ENCODE measurements at places on chromosomes 7 and 10. TPM values are rescaled to one million over a fixed set of nuclear protein-coding genes. Genes with fewer than 3 reads are reported as not detected.

DNA sequence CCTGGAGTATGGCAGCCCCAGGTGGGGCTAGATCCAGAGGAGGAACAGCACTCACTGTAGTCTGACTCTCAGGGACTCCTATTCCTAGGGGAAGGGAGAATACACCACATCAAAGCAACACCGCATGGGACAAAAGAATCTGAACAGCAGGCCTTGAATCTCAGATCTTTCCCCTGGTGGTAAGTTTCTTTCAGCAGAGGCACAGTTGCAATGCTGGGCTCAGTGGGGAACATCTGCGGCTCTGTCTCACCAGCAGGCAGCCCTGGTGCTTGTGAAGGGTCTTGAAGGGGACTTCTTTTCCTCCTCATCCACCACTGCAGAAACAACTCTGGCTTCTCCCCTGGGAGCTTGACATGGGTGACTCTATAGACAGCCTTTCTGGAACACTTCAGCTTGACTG, 111.2 kb upstream of the ARHGAP21 start:
- DNase-seq, result no peak

- DNase-seq, result peak; percentile 30
Measured at GRCh38 chr7:90625562-90625961, 29.4 kb downstream of the CDK14 start.

GRCh38 chr10:11986593-11987216, 55.9 kb downstream of the UPF2 start:
- peak; percentile 88 for DNase-seq

OR2A12 gene
- not detected for polyA plus RNA-seq

DNA sequence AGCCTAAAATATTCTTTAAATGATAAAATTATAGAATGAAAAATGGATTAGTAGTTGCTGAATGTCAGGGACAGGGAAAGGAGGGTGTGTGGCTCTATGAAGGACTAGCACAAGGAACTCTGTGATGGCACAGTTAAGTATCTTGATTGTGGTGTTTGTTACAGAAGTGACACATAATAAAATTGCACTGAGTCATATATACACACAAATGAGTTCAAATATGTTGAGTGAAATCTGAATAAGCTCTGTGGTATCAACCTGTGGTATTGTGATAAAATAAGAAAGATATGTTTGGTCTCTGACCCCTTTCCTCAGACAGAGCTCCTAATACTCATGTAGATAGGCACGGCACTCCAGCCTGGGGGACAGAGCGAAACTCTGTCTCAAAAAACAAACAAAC, 181.5 kb upstream of the TRIM24 start:
- DNase-seq, result no peak

DNA sequence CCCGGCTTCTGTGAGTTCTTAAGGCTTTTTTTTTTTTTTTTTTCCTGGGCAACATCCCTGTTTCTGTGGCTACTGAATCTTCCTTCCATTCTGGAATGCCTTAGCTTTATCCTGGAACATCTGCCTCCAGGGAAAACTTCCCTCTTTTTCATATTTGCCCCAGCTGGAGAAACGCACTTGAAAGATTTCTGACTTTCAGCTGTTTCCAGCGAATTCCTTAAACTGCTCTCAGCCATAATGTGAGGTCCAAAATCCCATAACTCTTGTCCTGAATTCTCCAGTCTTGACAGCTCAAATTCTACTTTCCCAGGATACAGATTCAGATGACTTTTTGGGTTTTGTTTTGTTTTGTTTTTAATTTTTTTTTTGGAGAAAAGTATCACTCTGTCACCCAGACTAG, 263.6 kb upstream of the AUTS2 start:
- no peak for DNase-seq

ZNF804B gene
- not detected for polyA plus RNA-seq

DNA sequence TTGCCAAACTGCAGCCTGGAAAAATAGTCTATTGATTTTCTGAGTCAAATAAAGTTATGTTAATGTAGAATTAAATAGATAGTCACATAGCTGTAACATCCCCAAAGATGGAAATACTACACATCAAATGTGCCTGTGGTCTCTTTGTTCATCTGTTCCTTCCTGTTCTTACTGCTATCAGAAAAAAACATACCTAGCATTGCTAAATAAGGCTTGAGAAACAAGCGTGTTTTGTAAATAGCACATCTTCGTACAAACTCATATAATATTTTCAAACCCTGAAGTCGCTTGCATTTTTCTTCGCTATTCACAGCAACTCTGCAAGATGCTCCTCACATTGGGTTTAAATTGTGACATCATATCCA, 116.1 kb downstream of the KLF6 start:
- DNase-seq, result no peak

RAB19 gene
- not detected for polyA plus RNA-seq

- DNase-seq, result peak; percentile 77
Measured at GRCh38 chr7:75993689-75994387, 557 bp downstream of the TMEM120A start.

DNA sequence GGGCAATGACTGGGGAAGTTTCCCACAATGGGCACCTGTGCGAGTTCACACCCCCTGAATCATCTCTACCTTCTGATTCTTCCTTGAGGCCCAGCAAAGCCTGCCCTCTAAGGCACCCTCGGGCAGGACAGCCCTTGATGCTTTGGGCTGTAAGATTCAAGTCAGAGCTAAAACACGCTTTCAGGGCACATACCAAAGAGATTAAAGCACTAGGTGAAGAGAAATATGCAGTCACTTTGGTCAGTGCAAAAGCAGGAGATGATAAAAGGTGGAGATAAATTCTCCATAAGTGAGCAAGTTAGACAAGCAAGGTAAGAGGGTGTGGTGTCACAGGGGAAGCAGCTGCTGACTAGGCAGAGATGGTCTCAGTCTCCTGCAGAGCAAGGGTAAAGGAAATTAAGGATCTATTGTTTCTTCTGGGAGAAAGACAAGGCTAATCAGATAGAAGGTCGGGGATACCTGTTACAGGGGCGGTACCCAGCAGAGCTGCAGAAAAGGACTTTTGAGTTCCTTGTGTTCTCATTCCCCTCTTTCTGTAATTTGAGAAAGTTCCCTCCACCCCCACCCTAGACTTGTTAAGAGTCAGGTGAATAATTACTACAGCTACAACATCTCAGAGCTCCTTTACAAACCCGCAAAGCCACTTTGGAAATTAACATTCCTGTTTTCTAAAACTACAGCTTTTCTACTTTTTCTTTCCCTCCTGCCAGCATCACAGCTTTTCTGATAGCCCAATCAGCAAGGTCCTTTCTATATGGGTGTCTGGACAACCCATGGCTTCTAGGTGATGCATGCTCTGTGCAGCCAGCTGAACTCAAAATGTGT, 26.4 kb downstream of the PDLIM1 start:
- DNase-seq, result no peak

GRCh38 chr10:75653761-75654160, 222.3 kb downstream of the LRMDA start:
- DNase-seq, result no peak

HMX2 gene
- polyA plus RNA-seq, result not detected

DNA sequence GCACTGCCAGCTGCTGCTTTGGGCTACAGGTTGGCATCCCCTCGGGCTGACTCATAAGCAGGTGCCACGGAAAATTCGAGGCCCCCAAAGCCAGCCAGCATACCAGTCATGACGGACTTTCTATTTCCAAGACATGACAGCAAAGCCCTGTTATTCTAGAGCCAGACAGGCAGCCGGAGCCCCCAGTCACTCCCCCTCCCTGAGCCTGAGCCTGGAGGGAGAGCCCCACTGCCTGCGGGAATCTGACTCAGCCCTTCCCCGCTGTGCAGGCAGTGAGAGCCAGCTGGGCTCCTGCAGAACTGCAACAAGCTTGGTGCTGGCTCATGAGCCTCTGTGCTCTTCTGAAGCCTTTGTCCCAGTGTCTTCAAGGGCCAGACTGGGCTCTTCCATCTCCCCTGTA, 15.8 kb downstream of the BTBD16 start:
- DNase-seq, result peak; percentile 91

- no peak for DNase-seq
Measured at GRCh38 chr10:88187472-88187871, 324.0 kb downstream of the PTEN start.

SLC4A2 gene
- polyA plus RNA-seq, result 59.4 TPM

DNA sequence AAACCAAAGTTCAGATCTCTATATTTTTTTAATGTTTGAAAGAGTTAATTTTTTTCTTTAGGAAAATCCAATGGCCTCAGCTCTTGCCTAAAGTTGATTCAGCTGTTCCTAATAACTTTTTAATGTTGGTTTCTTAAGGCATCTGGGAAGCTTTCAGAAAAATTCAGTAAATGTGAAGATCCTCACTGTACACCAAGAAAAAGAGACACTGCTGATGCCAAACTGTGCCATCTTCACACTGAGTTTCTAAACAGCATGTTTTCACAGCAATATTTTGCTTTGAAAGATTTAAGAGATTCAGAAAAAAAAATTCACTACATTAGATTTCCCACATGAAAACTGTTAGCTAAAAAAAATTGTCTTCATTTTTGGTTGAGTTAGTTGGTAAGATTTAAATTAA, 249.4 kb downstream of the NEBL start:
- DNase-seq, result no peak

GRCh38 chr7:27187475-27188385, 2.7 kb upstream of the HOXA11 start:
- no peak for DNase-seq

- DNase-seq, result peak; percentile 72
Measured at GRCh38 chr7:45915606-45916005, 5.5 kb downstream of the IGFBP3 start.

DNA sequence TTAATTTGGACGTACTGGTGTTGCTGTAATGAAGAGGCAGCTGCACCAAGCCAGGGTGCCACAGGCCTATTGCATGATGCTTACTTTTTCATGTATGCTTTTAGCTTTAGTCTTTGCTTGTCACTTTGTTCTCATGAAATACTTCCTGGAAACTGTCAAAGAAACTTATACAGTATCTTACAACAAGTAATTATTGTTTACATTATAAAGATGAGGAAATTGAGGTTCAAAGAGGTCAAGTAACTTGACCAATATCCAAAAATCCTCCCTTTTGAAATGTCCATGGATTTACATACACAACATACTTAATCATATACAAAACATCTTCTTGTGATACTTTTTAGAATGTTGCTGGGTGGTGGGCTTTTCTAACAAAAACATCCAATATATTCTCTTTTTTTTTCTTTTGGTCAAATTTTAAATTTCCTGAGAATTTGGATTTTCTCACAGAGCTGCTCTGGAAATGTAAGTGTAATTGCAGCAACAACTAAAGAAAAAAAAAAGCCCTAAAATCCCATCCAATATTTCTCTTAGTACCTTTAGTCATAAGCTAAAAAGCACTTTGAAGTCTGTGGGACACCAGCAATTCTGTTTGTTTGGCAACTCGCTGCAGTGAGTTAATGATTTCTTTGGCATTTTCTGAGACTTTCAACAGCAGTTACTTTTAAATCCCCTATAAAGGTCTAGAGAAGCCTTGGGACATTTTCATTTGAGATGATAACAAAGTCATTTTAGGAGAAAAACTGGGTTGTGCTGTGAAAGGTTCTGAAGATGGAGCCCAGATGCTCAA, 500.6 kb upstream of the IGFBP3 start:
- no peak for DNase-seq

- DNase-seq, result no peak
Measured at GRCh38 chr7:143480501-143480900, 2.8 kb downstream of the TAS2R41 start.

DNA sequence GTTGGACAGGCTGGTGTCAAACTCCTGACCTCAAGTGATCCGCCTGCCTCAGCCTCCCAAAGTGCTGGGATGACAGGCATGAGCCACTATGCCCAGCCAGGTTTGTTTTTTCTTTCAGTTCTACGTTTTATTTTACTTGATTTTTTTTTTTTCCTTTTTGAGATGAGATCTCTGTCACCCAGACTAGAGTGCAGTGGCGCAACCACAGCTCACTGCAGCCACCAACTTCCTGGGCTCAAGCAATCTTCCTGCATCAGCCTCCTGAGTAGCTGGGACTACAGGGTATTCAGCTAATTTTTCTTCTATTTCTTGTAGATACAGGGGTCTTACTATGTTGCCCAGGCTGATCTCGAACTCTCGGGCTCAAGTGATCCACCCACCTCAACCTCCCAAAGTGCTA, 24.3 kb downstream of the GDI2 start:
- no peak for DNase-seq

TMEM236 gene
- polyA plus RNA-seq, result not detected

- no peak for DNase-seq
Measured at GRCh38 chr7:110766864-110767263, 324.1 kb upstream of the LRRN3 start.

DNA sequence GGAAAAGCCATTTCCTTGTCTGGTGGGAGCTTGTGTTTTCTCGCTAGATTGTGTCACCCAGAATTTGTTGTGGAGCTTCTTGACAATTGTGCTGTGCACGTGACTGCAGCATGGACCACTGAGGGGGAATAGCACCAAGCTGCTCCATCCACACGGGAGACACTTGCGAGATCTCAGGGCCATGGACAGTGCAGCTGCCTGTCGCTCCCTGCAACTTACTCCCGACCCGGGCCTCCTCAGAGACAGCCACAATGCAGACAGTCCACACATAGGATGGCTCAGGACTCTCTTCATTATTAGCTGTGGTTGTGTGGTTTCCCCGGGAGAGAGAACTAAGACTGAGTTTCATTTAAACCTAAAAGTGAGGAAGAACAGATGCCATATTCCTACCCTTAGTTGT, 673.2 kb upstream of the GALNT17 start:
- DNase-seq, result no peak

GRCh38 chr7:108253275-108254044, 123.3 kb upstream of the LAMB4 start:
- DNase-seq, result peak; percentile 36

FAM25G gene
- polyA plus RNA-seq, result 1.4 TPM

LAMB1 gene
- 107 TPM for polyA plus RNA-seq

Measured in GM23248 (cell line).